ENCODE measurements at places on chromosomes 1 and 21.

DNA sequence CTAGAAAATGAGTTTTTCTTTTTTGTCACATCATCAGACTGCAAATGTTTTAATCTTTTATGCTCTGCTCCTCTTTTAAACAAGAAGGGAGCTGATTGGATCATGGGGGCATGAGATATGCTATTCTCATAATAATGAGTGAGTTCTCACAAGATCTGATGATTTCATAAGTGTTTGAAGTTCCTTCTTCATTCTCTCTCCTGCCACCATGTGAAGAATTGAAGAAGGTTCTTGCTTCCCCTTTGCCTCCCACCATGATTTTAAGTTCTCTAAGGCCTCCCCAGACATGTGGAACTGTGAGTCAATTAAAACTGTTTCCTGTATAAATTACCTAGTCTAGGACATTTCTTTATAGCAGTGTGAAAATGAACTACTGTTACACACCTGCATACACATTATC, 218.2 kb downstream of the NRIP1 start:
- no peak for DNase-seq

DNA sequence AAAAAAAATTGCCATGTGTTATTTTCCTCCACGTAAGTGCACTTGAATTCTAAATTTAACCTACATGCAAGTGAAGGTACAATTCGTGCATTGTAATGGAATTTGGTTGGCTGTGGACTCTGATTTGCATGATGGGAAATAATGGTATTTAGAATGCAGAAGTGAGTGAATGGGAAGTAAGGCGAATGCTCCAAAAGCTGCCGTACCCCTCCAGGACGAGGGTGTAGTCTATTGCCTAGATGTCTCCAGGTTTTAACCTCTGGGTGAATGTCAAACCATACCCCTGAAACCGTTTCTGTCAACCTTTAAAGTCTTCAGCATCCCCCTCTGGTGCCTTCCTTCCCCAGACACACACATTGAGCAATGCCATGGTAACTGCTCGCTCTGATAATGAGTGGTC, 44.5 kb downstream of the KIAA0040 start:
- no peak for DNase-seq

GRCh38 chr1:152108882-152109222, 6.4 kb downstream of the TCHH start:
- no peak for DNase-seq

- peak; percentile 84 for DNase-seq
Observed at GRCh38 chr1:36609241-36610027, 126.7 kb upstream of the CSF3R start.

DNA sequence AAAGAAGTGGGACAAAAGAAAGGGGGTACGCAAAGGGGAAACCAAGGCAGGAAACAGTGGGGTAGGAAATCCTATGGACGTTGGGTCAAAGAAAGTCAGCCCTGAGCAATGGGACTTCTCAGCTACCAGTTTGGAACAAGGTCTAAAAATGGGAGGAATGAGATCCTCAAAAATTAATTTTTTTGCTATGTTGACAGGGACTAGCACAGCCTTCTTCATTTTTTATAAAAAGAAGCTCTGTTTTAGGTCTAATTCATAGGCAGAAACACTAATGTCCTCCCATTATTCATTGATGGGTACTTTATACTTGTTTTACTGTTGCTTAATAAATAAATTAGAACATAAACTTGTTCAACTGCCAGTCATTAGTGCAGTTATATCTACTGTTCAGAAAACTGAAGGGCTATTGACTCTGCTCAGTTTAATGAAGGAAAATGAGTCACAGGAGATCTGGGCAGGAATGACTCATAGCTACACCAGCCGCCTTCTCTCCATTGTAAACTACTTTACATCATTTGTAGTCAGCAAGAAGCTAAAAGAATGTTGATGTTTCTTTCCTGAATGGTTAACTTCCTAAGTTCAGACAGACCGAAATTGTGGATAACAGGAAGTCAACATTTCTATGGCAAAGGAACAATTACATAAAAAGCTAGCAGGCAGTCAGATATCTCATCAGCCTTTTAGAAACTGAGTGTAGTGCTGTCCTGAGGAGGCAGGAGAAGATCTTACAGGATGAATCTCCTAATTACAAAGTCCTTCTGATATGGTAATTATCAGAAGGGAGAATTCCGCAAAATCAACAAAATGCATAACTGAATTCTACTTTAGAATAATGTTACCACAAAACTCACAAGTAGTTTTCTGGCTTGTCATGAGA, 356.4 kb upstream of the PKN2 start:
- no peak for DNase-seq

DNA sequence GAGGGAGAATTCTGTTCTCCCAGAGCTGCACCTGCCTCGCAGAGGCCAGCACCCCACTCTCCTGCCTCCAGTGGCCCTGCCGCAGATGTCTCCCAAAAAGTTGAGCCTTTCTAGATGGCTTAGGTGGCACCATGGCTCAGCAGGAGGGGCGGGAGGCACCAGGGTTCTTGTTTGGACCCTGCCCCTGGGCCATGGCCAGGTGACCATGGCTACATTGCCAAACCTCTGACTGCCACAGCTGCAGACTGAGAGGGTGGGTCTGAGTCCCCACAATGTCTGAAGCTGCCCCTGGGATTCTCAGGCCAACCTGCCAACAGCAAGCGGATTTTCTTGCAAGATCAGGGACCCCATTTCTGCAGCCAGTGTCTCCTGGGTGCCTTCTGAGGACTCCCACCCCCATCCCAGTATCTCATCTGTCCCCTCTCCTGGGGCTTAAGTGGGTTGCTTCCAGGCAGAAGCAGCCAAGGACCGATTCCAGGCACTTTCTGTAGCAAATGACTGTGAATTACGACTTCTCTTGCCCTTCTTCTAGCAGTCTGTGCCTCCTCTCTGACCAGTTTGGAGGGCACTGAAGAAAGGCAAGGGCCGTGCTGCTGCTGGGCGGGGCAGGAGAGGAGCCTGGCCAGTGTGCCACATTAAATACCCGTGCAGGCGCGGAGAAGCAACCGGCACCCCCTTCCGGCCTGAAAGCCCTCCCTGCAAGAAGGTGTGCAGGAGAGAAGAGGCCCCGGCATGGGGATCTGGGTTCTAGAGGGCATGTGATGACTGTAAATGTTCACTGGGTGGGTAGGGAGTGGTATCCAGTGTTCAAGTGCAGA, 22.5 kb downstream of the SESN2 start:
- no peak for DNase-seq

- no peak for DNase-seq
Observed at GRCh38 chr21:40452548-40452947, 394.4 kb downstream of the DSCAM start.

- no peak for DNase-seq
Observed at GRCh38 chr1:3367376-3367775, 87.1 kb upstream of the ARHGEF16 start.

GRCh38 chr1:90083995-90084394, 89.1 kb downstream of the ZNF326 start:
- DNase-seq = no peak

DNA sequence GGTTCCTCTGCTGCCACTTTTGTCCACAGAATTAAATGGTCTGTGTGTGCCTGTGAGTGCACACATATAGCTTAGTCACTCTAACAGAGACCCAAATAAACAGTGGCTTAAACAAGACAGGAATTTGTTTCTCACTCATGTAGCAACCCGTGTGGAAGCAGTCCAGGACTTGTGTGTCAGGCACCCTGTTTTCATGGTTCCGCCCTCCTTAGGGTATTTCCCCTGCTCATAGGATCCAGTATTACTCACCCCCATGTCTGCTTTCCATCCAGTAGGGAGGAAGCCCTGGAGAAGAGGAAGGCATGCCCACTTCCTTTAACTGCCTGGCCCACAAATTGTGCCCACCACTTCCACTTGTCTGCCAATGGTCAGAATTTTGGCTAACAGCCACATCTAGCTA, 41.3 kb upstream of the TACSTD2 start:
- no peak for DNase-seq

- DNase-seq = peak; percentile 97
Observed at GRCh38 chr1:36506276-36506920, 23.7 kb upstream of the CSF3R start.

DNA sequence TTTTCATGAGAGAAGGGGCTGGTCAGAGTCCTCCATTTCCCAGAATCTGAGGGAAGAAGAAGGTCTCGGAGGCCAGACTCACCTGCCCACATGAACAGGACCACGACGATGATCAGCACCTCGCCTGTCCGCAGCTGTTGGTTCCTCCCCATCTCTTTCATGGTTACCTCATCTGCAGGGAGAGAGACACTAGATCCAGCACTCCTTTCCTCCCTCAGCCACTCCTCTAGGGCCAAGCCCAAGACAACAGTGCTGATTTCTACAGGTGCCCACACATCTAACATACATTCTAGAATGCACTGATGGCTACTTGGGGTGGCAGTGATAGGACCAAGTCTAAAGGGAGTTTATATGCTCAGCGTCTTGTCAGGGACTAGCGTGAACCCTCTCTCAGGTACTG, 3.0 kb downstream of the FNDC5 start:
- DNase-seq = no peak

GRCh38 chr1:110631836-110632620, 25.9 kb upstream of the KCNA2 start:
- no peak for DNase-seq

- DNase-seq = no peak
Observed at GRCh38 chr1:78500529-78500928, 9.8 kb downstream of the PTGFR start.

- DNase-seq = no peak
Observed at GRCh38 chr1:172513479-172513878, 19.5 kb upstream of the SUCO start.

- no peak for DNase-seq
Observed at GRCh38 chr1:199522338-199522737, 505.2 kb upstream of the NR5A2 start.

Data from brain (organoid and tissue), 16 donors.